Mesenchymal stem cell (in vitro differentiated cells and primary cell): ENCODE measurements at places on chromosomes 16 and 17.

DNA sequence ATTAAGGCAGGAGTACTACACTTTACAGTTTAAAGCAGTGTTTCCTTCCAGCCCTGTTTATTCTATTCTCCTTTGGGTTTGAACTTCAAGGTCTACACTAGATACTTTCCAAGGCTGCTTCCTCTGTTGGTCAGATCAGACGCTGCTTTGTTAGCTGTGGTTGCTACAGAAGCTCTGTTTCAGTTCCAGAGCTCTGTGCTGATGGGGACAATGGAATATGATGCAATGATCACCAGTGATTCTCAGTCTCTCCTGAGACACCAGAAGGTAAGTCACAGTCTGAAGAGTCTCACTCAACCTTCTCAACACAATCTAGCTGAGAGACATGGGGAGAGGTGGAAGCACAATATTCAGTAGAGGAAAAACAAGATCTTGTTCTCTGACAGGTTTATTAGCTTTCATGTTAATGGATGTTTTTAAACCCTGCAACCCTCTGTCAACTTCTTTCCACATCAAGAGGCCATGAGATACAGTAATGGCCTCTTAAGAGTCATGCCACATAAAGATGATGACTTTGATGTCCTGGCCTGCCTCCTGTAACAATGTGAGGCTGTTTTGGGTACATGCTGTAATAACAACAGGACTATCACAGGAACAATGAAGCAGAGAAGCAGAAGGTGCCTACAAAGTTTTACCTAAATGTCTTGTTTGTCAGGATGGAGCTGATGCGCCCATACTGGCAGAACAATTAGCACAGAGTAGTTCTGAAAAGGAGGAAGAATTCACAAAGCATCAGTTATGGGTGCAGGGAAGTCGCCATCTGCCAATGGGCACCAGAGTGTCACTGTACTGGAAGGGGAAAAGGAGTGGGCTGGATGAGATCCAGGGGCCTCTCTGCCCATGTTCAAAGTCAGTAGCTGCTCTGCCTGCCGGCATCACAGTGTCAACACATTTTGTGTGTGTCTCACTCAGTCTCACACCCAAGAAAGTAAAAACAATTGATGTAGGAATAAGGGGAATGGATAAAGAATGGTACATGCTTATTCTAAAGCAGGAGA is 33.4 kb downstream of the PSME3IP1 start:
- no peak for DNase-seq

- DNase-seq: peak; percentile 15
Observed at GRCh38 chr17:79607940-79608623, 2.8 kb downstream of the RBFOX3 start.

GRCh38 chr17:68035131-68035522 is 408 bp upstream of the KPNA2 start:
- no peak for DNase-seq

GRCh38 chr17:42183741-42184711 is 1.2 kb downstream of the HCRT start:
- peak; percentile 60 for DNase-seq

DNA sequence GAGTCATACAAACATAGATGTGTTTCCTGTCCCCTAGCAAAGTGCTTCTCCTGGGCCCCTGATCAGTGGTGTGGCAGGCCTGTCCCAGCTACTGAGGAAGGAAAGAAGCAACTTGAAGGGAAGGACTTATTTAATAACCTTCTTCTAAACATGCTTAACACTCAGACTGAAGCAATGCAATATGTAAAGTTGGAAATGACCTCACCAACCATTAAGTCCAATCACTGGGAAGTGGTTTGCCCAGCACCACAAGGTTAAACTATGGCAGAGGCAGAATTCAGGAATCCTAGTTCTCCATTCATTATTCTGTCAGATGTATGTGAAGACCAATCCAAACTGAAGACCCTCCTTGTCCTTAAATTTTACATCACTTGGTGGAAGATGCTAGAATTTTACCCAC is 39.1 kb downstream of the CENPV start:
- peak; percentile 34 for DNase-seq

DNA sequence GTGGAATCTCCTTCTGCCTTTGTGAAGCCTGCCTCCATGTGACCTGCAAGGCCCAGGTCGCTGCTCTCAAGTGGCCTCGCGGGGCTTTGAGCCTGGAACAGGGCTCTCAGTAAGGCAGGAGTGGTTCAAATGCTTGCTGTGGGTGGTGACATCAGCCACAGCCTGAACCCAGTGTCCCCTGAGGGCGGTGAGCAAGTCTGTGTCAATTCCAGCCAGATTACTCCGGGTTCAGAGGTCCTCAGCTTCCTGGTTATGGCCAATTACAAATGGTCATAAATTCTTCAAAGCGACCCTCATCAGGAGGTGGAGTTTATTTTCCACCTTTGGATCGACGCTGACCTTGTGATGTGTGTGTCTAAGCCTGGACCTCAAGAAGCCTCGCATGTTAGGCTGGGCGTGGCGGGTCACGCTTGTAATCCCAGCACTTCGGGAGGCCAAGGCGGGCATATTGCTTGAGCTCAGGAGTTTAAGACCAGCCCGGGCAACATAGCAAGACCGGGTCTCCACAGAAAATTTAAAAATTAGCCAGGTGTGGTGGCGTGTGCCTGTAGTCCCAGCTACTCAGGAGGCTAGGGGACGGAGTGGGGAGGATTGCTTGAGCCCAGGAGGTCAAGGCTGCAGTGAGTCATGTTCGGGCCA is 17.3 kb downstream of the LGALS3BP start:
- peak; percentile 31 for DNase-seq

- no peak for DNase-seq
Observed at GRCh38 chr17:73089322-73090317, 2.9 kb downstream of the SLC39A11 start.

DNA sequence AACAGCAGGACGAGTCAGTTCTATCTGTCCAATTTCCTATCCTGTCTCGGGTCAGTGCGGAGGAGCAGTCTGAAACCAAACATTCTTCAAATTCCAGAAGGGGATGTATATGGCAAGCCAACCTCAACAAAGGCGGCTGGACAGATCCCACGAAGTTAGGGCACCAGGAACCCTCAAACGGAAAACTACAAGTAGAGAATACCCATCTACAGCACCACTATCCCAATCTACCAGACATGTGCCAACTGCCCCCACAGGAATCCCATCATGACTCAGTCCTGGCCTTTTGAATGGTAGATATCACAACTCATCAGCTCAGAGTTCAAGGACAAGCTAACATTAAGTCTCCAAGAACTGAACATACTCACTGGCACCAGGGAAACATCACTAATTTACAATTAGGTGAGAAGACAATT is 2.3 kb downstream of the NAT9 start:
- peak; percentile 68 for DNase-seq

GRCh38 chr17:12415031-12415430 is 250.7 kb upstream of the MYOCD start:
- DNase-seq: peak; percentile 86

DNA sequence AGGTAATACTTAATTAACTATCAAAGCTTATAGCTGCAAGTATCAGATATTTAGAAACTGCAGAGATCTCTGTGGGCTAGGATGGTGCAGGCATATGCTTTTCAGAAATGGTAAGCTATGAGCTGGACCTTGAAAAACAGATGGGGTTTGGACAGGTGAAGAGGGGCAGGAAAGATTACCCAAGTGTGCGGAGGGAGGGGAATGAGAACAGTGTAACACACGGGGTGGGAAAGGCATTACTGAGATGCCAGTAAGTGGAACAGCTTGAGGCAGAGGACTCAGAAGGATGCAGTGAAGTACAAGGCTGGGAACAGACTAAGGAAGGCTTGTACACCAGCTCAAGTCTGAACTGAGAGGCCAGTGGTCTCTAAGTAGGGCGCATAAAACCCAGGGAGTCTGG is 22.1 kb upstream of the EVPL start:
- no peak for DNase-seq

DNA sequence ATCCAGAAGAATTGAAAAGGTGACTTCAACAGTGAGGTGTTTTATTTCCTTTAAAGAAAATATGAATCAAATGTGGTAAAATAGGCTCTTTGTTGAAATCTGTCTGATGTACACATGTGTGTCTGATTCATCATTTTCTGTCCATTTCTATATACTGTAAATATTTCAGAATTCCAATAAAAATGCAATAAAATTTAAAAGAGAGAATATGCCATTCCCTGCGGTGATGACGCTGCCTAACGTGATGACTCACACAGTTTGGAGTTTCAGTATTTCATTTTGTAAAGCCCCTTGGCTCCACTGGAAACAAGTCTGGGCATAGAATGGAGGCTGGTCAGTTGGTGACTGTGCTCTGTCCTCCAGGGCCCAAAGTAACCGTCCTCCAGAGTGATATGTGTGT is 482.5 kb upstream of the CDH5 start:
- no peak for DNase-seq

GRCh38 chr17:83006515-83007455 is 72.6 kb upstream of the METRNL start:
- no peak for DNase-seq

DNA sequence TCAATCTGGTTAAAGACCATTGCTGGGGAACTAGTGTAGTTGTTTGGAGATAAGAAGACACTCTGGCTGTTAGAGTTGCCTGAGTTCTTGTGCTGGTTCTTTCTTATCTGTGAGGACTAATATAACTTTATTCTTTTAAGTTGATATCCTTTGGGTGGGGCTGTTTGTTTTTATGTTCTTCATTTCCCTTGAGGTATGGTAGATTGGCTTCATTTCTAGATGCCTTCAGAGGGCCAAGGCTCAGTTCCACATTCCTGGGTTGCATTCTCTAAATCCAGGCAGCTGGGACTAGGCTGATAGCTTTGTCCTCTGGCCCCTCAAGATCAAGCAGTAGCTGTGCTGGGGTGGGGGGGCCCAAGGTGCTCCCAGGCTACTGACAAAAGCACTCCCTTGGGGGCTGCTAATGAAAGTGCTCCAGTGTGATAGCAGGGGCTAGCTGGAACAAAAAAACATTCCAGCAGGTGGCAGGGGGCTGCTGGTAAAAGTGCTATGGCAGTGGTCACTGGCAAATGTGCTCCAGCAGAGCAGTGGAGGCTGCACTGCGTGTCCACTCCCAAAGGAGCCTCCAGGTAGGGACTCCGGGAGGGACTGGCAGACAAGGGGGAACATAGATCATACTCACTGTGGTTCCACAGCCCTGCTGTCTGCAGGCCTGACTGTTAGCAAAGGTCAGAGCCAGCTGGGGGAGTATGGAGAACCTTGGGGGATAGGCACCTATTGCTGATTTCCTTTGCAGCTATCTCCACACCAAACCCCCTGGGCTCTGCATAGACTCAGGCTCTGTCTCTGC is 45.9 kb upstream of the KCNJ16 start:
- DNase-seq: no peak

GRCh38 chr17:78986649-78987328 is 7.1 kb upstream of the LGALS3BP start:
- peak; percentile 78 for DNase-seq

- DNase-seq: no peak
Observed at GRCh38 chr17:28240688-28241340, 78.2 kb upstream of the TMEM97 start.

DNA sequence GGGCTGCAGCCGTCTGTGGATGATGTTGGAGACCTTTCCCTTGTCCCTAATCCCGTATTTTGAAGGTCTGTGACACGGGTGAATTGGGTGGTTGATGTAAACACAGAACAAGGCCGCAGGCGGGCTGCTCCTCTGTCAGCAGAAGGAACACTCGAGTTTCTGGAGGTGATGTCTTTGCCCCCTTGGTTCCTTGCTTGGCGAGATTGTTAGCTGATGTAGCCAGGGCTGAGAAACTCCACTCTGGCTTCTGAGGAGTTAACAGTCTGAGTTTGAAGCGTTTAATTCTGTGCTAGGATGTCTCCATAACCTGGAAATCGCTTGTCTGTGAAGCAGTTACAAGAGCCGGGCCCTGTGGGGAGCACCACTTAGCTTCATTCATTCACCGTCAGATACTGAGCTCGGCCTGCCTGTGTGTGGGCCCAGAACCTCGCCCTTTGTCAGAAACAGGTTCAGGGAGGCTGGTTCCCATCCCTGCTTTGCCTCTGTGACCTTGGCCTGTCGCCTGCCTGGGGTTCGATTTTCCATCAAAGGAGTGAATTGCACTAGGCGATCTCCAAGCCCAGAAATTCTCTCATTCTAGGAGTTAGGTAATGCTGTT is 1.3 kb downstream of the MAPK8IP3 start:
- peak; percentile 62 for DNase-seq

DNA sequence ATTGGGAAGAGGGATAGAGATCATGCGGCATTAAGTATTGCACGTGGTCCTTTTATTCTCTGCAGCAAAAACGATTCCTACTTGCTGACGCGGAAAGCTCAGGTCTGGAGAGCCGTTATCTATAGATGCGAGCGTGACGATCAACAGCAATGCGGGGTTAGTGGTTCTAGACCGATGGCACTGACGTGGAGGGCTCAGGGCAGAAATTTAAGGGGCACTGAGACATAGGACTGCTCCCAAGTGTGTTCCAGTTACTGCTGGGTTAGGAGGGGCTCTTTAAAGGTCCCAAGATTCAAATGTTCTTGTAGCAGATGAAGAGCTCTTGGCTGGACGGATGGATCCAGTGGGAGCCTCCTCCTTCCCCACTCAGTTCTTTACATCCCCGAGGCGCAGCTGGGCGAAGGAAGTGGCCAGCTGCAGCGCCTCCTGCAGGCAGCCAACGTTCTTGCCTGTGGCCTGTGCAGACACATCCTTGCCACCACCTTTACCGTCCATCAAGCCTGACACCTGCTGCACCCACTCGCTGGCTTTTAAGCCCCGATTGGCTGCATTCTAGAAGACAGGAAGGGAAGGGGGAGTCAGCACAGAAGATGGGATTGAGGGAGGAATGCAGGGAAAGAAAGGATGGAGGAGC is 732 bp upstream of the EXOSC6 start:
- DNase-seq: peak; percentile 22

DNA sequence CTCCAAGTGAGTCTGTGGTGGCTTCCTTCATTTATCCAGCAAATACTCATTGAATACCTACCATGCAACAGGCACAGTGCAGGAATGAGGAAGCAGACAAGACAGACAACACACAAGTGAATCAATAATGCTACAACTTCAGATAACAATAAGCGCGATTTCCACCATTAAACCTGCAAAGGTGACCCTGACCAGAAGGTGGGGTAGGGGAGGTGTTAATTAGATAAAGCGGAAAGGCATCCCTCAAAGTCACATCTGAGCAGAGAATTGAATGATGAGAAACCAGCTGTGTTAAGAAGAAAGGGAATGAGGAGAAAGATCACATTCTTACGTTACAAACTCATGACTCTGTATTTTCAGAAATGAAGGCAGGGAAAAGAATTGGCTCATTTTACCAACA is 26.3 kb downstream of the ZZEF1 start:
- no peak for DNase-seq

- DNase-seq: no peak
Observed at GRCh38 chr16:12315330-12316136, 339.0 kb downstream of the SNX29 start.
